Epithelial cell of proximal tubule (primary cell): ENCODE measurements at places on chromosomes 11 and 22.

GRCh38 chr11:77196961-77197360 lies 68.9 kb downstream of the MYO7A start:
- no peak for DNase-seq

GRCh38 chr22:43435851-43436811 lies 24.3 kb downstream of the MPPED1 start:
- DNase-seq = no peak

- no peak for DNase-seq
Measured at GRCh38 chr11:95904009-95904650, 19.8 kb downstream of the MTMR2 start.

DNA sequence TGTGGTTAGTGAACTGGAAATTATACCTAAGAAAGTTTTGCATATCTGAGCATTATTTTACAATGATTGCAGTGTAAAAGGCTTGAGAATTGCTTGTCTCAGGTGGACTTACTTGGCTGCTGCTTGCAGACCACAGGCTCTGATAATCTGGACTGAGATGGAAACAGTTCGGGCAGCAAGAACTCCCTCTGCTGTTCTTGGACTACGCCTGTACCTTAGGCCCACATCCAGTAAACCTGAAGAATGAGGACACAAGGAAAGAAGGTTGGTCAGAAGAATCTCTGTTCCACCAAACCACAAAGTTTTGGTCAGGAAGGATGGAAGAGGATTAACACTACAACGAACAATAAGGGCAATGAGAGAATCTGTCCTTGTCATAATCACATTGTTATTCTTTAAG lies 80.1 kb downstream of the C2CD3 start:
- DNase-seq = no peak

DNA sequence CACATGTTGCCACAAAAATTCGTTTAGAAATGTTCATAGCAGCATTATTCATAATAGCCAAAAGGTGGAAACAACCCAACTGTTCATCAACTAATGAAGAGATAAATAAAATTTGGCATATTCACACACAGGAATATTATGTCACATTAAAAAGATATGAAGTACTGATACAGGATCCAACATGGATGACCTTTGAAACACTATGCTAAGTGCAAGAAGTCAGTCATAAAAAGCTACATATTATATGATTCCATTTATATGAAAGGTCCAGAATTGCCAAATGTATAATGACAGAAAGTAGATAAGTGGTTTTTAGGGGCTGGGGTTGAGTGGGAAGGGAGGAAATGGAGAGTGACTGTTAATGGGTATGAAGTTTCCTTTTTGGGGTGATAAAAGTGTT lies 9.0 kb downstream of the PRR5L start:
- no peak for DNase-seq

- DNase-seq = no peak
Measured at GRCh38 chr11:97814325-97814959, 1206.3 kb upstream of the CNTN5 start.

DNA sequence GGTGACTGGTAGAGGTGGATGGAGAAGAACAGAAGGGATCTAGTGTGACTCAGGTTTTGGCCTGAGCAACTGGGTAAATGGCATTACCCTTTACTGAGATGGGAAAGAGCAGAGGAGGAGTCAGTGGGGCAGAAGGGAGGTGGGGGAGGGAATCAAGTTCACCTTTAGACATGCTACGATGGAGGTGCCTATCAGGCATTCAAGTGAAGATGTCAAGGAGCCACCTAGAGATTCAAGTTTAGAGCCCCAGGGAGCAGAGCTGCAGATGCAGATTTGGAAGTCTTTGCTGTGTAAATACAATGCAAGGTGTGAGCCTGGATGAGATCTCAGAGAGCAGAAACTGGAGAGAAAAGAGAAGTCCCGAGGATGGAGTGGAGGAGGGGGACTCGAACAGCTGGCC lies 979 bp upstream of the MOGAT2 start:
- DNase-seq = no peak
